ENCODE measurements at places on chromosomes 1 and 21. TPM values are rescaled to one million over a fixed set of nuclear protein-coding genes. Genes with fewer than 3 reads are reported as not detected.

Gene TRIM33
- total RNA-seq: 72.3 TPM

Gene CLDN8
- 1.4 TPM for total RNA-seq

Gene CRP
- not detected for total RNA-seq

Gene CPTP
- 17.8 TPM for total RNA-seq

Gene ANGPTL1
- 0.72 TPM for total RNA-seq

Gene REN
- total RNA-seq: 0.29 TPM

Gene SPRR2F
- 54.4 TPM for total RNA-seq

Gene AMY2A
- total RNA-seq: not detected

Gene DMBX1
- not detected for total RNA-seq

Data from mesothelial cell of epicardium (in vitro differentiated cells).